NCI-H2081 (cell line): ENCODE measurements at places on chromosomes 6 and 20.

GRCh38 chr6:167988945-167989841 is 8.3 kb upstream of the KIF25 start:
- DNase-seq, result no peak

GRCh38 chr6:24574809-24575208 is 71.2 kb downstream of the KIAA0319 start:
- no peak for DNase-seq

DNA sequence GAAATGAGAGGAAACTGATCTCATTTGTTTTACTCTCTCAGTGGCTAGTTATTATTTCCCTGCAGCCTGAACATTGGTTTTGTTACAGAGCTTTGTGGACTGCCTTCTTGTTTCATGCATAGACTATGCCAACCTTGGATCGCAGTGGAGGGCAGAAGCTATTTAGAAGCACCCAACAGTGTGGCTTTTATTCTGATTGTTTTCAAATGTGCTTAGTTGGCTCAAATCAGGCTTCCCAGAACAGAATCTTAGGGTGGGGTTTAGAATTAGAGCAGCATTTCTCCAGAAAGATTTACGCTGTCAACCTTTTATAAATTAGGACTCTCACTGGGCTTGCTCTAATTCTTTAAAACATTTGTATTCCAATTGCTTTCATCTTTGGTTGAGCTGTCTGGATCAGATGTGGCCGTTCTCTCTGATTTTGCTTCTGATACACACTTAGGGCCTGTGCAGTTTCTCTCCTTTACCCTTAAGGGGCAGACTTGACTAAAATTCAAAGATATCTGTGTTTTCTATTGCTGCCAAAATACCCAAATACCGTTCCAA is 210.3 kb downstream of the BCKDHB start:
- no peak for DNase-seq

DNA sequence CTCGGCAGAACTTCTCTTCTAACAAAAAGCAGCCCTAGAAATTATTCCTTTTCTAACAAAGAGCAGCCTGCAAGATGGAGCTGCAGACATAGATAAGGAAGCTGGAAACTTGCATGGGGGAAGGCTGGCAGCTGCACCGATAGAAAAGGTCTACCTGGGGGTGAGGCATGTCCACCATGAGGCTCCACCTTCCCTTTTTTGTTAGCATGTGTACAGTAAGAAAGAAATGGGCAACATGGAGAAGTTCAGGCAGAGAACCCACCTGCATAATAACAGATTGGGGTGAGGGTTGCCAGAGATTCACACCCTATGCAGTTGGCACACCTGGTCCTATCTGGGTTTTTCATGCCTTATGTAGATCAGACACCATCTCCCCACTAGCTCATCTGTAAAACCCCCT is 25.4 kb downstream of the ZNF311 start:
- DNase-seq, result no peak

DNA sequence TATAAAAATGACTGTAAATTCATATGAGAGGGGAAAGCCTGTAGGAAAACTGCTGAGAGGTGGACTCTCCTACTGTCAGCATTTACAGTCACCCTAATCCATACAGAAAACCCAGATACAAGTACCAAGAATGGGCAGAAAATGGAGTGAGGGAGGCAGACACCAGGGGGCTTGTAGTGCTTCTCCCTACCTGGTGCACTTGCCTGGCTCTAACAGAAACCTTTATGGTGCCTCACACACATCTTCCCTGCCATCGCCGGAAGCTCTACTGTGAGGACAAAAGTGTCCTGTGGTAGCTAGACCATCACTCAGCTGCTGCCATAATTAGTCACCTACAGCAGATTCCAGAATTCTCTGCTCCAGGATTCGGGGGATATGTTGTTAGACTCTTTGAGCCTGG is 441.3 kb downstream of the TFAP2B start:
- DNase-seq, result no peak

DNA sequence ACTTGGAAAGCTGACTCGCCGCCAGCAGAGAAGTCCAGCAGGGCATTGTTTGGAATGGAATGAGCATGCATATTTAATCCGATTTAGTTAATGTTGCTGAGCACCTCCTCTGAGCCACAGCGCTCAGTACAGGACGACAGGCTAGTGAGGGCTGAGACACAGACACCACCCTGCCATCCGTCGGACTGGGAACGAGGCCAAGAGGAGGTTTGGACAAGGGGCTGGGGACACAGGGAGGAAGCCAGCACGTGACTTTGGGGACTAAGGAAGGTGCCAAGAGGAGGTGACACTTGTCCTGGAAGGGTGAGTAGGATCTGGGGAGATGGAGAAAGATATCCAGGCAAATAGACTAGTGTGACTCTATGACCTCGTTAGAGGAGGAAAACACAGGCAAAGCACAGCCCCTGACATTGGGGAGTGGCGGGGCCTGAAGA is 152.5 kb upstream of the ECI2 start:
- peak; percentile 21 for DNase-seq

GRCh38 chr6:27547157-27548075 is 74.5 kb upstream of the ZNF184 start:
- DNase-seq, result peak; percentile 78

- no peak for DNase-seq
These were observed 56.7 kb upstream of the MRAP2 start for GRCh38 chr6:83976871-83977270.

DNA sequence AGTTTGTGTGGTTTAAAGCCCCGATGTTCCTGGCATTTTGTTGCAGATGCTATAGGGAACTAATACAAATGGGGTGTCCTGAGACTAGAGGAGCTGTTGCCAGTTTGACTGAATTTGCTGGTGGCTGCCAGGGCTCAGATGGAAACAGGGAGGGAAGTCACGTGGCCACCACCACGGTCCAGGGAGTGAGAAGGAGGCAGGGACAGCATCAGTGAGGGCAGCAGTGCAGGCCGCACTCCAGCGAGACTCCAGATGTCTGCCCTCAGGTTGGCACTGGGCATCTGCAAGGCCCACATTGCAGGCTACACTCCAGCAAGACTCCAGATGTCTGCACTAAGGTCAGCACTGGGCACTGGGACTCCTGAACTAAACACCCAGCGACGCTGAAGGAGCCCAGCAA is 86.2 kb downstream of the RAMACL start:
- no peak for DNase-seq

GRCh38 chr6:47237196-47237595 is 72.5 kb downstream of the TNFRSF21 start:
- DNase-seq, result no peak

- no peak for DNase-seq
These were observed 14.8 kb downstream of the SRSF3 start for GRCh38 chr6:36608788-36609563.

GRCh38 chr6:11322252-11322885 is 89.9 kb upstream of the NEDD9 start:
- no peak for DNase-seq

GRCh38 chr20:16205507-16205906 is 367.7 kb downstream of the KIF16B start:
- DNase-seq, result no peak

DNA sequence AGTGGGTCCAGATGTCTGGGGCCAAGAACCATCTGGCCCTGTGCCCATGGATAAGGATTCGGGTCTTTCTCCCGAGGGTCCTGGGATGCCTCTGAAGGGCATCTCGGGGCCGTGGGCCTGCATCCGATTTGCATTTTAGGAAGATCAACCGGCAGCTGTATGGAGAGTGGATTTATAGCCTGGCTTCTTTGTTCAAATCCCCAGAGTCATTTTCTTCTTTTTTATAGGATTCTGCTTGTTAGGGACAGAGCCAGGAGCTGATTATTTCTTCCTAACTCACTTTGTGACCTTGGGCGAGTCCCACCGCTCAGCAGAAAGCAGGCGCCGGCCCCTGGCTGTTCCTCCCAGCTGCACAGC is 52.9 kb upstream of the APCDD1L start:
- no peak for DNase-seq

DNA sequence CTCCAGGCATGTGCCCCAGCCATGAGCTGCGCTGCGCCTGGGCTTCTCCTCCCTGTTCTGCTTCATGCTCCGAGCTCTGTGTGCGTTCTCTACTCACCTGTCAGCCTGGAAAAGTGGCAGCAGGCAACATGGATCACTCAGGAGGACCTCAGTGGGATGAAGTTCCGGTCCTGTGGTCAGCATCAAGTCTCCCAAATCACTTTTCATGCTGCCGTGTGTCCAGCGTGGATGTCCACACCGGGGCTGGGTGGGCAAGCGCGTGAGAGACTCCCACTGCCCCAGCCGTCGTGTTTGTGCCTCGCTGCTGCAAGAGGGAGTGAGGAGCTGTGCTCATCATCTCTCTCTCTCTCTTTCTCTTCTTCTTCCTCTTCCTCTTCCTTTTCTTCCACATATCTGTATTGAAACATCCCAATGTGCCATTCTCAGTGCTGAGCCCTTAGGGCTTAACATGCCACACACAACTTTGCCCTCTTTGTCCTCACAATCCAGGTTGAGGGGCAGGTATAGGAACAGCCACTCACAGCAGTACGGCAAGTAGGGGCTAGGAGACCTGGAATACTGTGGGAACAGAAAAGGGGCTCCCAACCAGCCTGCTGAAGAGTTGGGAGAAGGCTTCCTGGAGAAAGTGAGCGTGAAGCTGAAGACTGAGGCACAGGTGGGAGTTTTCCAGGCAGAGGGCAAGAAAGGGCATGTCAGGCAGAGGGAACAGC is 3.8 kb upstream of the PDYN start:
- no peak for DNase-seq

GRCh38 chr6:75052491-75052890 is 153.4 kb downstream of the COL12A1 start:
- no peak for DNase-seq

DNA sequence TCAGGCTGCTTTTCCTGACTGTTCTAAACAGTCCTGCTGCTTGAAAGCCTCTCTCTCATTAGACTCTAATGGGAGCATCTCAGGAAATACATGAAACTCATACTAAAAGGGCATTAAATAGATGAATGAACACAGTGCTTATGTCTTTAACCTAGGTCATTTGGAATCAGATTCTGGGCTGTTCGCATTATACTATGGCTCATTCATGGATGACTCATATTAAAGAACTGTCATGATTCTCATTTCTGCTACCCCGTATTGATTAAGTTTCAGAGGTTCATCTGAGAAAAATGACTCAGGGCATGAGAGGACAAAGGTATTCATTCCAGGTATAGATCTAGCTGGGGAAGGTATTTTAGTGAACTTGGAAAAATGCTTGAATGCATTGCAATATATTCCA is 335.5 kb downstream of the GJA1 start:
- no peak for DNase-seq

- no peak for DNase-seq
These were observed 161.4 kb downstream of the LY86 start for GRCh38 chr6:6749702-6750491.

DNA sequence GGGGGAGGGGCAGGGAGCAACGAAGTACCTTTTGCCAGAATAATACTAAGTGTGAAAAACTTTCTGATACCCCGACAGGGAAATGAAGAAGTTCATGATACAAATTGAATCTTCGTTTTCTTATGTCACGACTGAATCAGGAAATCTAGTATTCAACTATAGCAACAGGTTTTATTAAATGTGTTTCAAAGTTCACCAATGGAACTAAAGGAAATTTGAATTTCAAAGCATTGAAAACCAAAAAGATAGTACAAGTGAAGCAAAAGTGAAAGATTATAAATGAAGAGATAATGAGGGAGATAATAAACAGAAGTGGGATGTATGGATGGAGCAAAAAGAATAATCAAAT is 333.2 kb downstream of the ADGRB3 start:
- DNase-seq, result no peak

DNA sequence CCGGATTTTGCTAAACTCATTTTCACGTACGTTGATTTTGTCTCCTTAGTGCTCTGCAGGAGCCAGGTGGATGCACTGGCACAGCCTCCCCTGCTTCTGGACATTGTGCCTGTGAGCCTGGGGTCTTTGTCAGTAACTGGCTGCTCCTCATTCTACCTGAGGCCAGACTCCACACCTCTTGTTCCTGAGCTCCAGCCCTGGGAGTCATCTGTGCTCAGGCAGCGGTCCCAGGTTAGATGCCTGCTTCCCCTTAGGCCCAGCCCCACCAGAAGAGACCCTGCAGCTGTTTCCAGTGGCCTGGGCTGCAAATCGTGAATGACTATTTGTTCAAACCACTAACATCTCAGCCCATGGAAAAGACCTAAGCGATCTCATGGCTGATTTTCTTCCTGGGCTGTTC is 129.1 kb downstream of the ERMARD start:
- DNase-seq, result no peak

DNA sequence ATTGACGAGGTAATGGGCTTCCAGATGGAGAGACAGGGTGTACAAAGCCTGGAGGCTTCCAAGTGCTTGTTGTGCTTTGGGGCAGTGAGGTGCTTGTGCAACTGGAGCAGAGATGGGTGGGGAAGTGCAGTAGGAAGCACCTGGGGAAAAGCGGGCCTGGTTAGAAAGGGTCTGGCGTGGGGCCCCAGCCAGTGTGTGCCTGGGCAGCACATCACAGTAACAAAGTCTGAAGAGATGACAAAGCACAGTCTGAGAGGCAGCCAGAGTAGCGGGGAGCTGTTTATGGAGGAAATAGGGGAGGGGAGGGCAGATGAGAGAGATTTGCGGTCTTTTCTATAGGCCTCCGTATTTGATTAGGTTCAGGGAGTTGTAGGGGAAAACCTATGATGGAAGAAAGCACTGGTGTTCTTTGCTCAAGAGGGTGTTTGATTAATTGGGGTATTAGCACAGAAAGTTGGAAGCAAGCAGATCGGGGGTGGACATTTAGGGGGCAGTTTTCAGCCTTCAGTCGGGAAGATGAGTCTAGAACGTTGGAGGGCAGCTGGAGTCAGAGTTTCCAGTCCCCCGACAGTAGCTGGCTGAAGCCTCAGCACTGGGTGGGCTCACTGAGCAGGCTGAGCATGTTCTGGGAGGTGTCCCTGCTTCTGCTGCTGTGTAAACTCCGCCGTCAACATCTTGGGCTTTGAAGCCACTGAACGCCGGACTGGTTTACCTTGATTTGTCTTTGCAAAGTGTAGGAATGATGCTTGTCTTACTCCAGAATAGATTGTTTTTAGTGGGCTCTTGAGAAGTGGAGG is 15.5 kb upstream of the MROH8 start:
- DNase-seq, result no peak

GRCh38 chr6:1297746-1298145 is 14.2 kb upstream of the FOXQ1 start:
- no peak for DNase-seq

DNA sequence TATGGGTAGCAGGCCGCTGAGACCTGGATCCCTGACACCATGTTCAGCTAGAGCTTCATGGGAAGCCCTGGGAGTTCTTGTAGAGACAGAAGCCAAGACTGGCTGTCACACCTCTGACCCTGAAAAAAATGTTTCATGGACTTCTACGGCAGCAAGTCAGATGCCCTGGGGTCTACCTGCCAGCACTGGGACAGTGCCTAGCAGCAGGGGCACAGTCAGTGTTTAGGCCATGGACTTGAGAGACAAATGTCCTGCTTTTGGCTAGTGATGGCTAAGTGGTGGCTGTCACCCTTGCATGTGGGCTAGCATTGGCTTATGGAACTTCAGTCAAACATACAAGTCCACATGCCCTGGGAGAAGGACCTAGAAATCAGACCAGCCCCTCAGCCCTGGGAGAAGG is 41.3 kb upstream of the SSTR4 start:
- DNase-seq, result no peak

DNA sequence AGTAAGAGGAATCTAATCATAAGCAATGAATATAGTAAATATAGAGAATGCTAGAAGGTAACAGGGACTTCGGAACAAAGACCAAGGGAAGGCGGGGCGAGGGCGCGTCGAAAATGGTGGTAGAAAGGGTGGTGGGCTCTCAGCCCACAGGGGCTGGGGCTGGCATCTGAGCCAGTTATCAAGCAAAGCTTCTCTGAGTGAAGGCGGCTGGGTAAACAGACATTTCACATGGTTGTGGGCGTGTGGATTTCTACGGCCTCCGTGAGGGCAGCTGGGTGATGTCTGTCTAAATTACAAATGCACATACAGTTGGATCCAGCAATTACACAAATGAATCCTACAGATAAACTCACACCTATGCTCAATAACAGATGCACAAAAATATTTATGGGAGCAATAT is 56.6 kb downstream of the TOX2 start:
- no peak for DNase-seq
